RKO (cell line): ENCODE measurements at places on chromosomes 16 and 17.

GRCh38 chr16:69039333-69039941 lies 66.0 kb upstream of the HAS3 start:
- DNase-seq = no peak

GRCh38 chr16:3171855-3172593 lies 16.0 kb upstream of the OR1F1 start:
- DNase-seq = no peak

GRCh38 chr16:138049-138417 lies 440 bp downstream of the NPRL3 start:
- no peak for DNase-seq

- DNase-seq = no peak
Measured at GRCh38 chr17:1997927-1998742, 27.0 kb downstream of the RTN4RL1 start.

- no peak for DNase-seq
Measured at GRCh38 chr16:30557707-30557956, 542 bp downstream of the ZNF764 start.

DNA sequence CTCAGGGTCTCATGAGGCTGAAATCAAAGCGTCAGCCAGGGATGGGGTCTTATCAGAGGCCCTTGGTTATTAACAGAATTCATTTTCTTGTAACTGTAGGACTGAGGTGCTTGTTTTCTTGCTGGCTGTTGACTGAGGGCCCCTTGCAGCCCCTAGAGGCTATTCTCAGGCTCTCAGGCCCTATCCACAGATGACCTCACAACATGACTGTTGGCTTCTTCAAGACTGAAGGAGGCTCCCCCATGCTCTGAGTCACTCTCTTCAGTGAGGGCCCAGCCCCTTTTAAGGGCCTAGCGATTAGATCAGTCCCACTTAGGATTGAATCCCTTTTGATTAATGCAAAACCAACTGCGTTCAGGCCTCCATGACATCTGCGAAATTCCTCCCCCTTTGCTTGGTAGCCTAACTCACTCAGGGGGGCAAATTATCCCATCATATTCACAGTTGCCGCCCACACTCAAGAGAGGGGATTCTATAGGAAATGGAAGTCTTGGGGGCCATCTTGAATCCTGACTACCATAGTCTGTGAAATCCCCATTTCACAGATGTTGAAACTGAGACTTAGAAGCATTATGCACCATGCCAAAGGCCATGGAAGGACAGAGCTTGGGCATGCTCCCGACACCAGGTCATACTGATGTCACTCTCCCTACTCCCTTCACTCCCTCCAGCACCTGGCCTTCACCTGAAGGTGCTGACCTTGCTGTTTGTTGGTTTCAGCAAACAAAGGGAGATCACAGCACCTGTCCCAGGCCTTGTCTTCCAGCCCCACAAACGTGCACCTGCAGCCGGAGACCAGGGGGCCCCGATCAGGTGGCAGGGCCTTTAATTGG lies 592.3 kb downstream of the MAF start:
- no peak for DNase-seq

- DNase-seq = no peak
Measured at GRCh38 chr17:28078341-28079229, 36.1 kb downstream of the NLK start.

DNA sequence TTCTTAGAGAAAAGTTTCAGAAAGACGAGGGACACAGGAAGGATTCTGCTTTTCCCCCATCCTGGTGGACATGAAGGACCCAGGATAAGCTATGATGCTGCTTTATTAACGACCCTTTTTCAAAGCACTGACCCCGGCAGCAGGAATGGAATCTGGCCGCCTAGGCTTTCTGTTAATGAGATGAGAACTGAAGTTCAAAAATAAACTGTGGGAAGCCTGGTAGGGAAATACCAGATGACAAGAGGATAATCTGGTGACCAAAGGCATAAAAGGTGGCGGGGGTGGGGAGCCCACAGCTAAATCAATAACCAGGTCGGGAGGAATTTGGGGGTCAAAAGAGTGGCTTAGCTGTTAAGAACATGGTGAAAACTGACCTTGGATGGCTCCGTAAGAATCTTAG lies 171.0 kb downstream of the XYLT1 start:
- DNase-seq = no peak

- no peak for DNase-seq
Measured at GRCh38 chr16:73193464-73193863, 145.5 kb upstream of the ZFHX3 start.

GRCh38 chr17:14593956-14594355 lies 293.1 kb downstream of the HS3ST3B1 start:
- DNase-seq = no peak

- DNase-seq = peak; percentile 39
Measured at GRCh38 chr17:33732116-33732515, 439.0 kb upstream of the ASIC2 start.

GRCh38 chr17:58250344-58251011 lies 12.1 kb downstream of the LPO start:
- no peak for DNase-seq

- no peak for DNase-seq
Measured at GRCh38 chr16:8005096-8005860, 585.0 kb downstream of the TMEM114 start.
